ENCODE measurements at places on chromosomes 6 and 20.

GRCh38 chr6:44631968-44632367 lies 244.5 kb downstream of the CDC5L start:
- DNase-seq: no peak

- no peak for DNase-seq
Measured at GRCh38 chr6:149229096-149229495, 88.4 kb upstream of the TAB2 start.

DNA sequence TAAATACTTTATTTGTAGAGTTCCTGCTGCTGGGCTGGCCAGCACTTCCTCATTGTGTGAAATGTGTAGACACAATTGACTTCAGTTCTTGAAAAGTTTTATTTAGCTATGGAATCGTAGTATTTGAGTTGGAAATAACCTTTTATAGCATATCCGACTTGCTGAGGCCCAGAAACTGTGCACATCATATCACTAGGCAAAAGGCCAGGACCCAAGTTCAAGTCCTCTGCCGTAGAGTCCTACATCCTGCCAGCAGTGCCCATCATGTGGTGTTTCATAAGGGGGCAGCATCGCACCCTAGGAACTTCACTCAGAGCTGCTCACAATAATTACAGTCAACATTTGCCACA lies 207.7 kb upstream of the SNX9 start:
- no peak for DNase-seq

DNA sequence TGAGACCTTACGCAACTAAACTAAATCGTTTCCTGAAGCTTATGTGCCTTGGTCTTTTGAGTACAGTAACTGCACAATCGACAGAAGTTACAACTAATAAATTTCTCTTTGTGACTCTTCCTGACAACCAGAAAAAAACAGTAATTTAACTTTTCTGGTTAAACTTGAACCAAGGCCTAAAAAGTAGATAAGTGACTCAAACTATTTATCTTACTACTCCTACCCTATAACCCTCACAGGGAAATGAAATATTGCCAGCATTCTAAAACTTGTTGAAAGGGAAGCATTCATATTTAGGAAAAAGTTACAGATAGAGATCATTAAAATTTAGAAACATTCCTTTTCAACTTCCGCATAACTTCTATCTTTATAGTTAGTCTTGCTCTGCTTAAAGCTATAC lies 1034.4 kb downstream of the EYS start:
- DNase-seq: no peak

DNA sequence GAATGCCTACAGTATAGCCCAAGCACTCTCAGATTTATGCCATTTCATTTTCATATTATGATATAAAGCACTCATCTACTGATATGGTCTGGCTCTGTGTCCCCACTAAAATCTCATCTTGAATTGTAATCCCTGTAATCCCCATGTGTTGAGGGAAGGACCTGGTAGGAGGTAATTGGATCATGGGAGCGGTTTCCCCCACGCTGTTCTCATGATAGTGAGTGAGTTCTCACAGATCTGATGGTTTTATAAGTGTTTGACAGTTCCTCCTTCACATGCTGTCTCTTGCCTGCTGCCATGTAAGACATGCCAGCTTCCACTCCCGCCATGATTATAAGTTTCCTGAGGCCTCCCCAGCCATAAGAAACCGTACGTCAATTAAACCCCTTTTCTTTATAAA lies 171.7 kb downstream of the OTOR start:
- DNase-seq: no peak

Measured in DMS153 (cell line).